MCF 10A (cell line): ENCODE measurements at places on chromosomes 5 and 9.

GRCh38 chr5:28855626-28856025, 1817.2 kb upstream of the CDH9 start:
- peak; percentile 13 for DNase-seq

DNA sequence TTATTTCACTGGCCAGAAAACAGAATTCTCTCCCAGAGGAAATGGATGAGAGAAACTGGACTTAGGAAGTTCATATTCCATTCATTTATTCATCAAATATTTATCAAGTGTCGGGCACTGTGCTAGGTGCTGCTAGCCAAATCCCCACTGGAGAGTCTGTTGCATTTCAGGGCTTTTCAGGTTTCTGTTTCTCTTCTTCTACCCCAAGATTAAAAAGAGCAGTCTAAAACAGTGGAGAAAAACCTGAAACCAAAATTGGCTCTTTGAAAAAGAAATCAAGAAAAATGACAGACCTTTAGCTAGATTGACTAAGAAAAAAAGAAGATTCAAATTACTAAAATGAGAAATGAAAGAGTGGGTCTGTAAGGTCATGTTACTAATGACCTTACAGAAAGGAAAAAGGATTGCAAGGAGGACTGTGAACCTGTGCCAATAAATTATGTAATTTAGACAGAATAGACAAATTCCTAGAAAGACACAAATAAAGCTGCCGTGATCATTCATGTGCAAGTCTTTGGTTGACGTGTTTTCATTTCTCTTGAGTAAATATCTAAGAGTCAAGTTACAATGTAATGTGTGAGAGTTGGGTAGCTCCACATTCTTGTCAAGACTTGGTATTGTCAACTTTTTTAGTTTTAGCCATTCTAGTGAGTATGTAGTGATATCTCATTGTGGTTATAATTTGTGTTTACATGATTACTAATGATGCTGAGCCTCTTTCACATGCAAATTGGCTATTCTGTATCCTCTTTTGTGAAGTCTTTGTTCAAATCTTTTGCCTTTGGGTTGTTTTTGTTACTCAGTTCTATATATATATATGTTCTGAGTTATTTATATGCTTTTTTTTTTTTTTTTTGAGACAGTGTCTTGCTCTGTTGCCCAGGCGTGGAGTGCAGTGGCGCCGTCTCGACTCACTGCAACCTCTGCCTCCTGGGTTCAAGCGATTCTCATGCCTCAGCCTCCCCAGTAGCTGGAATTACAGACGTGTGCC, 23.7 kb downstream of the SNX30 start:
- peak; percentile 46 for DNase-seq

GRCh38 chr9:37921168-37921510, 17.2 kb upstream of the SLC25A51 start:
- no peak for DNase-seq

GRCh38 chr5:28164568-28164967, 1126.2 kb upstream of the CDH9 start:
- DNase-seq, result no peak

GRCh38 chr5:131316026-131316425, 52.2 kb downstream of the CDC42SE2 start:
- DNase-seq, result no peak

GRCh38 chr5:132010989-132011621, 353 bp downstream of the ACSL6 start:
- DNase-seq, result no peak

DNA sequence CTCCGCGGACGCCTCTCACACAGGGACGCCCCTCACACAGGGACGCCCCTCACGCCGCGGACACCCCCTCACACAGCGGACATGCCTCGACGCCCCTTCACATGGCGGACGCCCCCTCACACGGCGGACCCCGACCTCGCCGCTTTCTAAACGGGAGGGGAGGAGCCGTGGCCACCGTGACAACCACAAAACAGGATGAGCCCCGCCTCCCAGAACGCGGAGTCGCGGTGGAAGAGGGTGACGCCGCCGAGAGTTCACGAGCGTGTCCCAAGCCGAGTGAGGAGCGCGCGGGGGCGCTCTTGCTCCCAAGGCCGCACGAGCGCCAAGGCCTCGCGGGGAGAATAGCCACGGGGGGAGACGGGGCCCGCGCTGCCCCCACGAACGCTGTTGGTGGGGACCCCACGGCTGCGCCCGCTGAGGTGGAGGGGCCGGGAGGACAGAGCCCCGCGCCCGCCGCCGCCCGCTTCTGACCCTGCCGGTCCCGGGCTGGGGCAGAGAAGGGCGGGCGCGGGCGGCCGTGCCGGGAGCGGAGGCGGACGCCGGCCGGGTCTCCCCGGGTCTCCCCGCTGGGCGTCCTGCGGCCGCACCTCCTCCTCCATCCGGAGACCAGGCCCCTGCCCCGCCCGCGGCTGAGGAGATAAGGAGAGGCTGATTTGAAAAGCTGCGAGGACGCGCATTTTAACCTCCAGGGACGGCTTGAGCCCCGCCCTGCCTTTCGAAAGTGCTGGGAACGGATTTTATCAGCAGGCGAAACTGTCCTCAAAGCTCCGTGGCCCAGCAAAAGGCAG, 3.9 kb upstream of the NKD2 start:
- no peak for DNase-seq

- DNase-seq, result no peak
Observed at GRCh38 chr5:56513141-56513540, 280.0 kb upstream of the ANKRD55 start.

DNA sequence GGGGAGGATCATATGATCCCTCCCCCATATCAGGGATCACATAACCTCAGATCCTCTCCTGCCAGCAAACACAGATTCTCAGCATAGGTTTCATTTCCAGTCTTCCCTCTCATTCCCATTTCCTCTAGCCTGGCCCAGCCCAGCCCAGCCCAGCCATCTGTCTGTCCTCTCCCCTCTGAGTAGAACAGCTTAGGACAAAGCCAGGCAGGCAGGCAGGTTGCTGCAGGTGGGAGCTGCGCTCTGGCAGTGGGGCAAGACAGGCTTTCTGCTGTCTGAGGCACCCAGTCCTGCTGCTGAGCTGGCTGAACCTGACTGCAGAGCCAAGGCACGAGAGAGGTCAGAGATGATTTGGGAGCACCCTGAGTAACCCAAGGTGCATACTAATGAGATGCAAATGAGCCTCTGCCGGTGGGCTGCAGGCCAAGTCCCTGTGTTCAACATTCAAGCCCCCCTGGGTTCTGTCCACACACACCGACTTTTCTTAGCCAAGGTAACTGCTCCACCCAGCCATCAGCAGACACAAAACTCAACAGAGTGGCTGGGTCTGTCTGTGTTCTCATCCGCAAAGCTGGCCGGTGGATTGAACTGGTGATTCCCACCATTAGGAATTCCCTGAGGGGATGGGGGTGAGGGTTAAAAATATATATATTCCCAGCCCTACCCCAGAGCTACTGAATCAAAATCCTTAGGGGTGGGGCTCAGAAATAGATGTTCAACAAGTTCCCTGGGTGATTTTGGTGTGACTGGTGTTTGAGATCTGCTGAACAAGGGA, 9.1 kb downstream of the FAT2 start:
- no peak for DNase-seq

DNA sequence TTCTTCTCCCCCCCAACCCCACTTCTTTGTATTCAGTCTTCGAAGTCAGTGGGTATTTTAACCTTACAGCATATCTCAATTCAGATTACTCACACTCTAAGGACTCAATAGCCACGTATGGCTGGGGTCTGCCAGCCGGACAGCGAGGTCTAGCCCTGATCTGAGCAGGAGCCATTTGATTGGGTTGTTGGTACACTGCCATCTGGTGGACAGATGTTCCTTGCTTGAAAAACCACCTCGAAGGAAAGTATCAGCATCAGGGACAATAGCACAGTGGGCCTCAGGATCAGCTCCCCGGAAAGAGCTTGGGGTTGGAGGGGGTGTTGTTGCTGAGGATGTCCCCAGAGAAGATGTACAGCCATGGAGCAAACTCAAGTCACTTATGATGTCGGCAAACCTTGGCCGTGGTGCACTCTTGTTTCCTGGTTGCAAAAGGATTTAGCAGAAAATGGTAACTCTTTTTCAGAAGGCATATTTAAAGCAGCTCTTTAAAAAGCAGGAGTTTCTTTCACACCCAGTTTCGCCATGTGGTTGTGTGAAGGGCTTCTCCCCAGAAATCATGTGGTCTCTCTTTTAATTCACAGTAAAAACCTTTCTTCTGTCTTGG, 31.7 kb upstream of the KCNMB1 start:
- peak; percentile 82 for DNase-seq

- DNase-seq, result no peak
Observed at GRCh38 chr5:33476992-33477391, 36.2 kb downstream of the TARS1 start.

GRCh38 chr5:180853848-180854176, 7.3 kb downstream of the ZFP62 start:
- DNase-seq, result no peak

DNA sequence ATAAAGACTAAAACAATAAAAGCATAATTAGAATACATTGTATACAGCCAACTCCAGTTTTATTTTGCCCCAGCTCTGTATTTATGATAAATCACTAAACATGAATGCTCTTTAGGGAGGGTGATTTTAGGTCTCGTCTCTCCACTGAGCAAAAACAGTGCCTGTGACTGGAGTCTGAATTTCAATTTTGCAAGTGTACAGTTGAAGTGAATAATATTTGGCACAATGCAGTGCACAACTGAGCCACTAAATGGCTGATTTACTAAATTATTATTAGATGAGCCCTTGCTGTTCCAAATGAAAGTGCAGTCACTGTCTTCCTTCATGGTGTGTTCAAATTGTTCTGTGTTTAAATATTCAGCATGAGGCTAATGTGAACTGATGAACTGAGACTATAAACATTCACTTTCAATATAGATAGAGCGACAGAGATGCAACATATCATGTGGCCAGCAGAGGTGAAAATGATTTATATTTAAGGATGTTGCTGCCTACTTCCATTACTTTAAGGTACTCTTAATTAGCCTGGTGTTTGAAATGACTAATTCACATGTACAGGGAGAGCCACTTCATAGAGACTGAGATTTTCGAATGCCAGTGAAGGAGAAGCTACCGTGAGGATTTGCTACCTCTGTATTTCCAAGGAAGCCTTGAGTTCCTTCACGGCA, 375.1 kb downstream of the EBF1 start:
- no peak for DNase-seq

DNA sequence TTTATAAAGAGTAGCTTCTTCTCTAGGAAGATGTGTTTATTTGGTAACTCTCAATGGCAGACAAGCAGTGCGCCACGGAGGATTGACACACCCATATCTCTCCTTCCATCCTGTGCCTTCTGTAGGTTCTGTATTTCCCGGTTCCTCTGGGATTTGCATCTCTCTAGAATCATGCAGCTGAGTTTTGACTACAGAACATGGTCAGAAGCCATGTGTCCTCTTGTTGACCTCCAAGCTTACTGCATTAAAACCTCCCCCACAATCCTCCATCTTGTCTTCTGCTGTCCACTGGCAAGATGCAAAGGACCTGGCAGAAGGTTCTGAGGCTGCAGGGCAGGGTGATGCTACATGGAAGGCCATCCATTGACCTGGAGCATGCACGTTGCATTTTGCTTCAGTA, 482.0 kb downstream of the DMRT2 start:
- no peak for DNase-seq

DNA sequence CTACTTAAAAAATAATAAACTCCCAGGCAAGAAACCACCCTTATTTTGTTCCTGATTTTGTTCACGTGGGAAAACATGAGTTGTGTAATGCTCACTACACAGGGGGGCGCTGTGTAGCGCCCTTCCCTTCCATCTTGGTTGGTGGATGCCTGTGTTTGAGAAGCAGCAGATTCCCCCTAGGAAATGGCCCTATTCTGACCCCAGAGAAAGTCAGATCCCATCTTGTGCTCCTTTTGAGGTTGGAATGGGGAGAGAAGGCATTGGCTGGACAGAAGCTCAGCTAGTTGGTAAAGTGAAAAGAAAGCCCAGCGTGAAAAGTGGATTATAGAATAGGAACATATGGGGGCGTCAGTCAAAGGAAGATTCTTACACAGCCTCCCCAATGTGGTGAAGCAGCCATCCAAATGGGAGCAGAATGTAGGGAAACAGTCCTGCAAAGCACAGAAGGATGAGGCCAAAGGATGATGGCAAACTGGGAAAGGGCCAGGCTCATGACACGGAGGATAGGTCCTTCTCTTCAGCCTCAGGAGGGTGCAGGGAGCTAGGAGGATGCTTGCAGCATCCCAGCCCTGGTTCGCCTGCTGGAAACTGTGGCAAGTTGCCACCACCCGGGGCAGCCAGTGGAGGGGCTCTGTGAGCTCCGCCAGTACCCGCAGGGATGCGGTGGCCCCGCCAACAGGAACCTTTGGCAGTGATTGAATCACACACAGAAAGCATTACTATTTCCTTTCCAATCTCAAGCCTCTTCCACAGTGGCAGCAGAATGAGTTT, 314.2 kb upstream of the DAP start:
- DNase-seq, result no peak

- DNase-seq, result peak; percentile 68
Observed at GRCh38 chr5:73135429-73136054, 15.2 kb downstream of the TMEM171 start.

GRCh38 chr5:84274585-84275468, 109.9 kb downstream of the EDIL3 start:
- DNase-seq, result peak; percentile 50

- DNase-seq, result no peak
Observed at GRCh38 chr5:144207875-144208444, 37.3 kb downstream of the KCTD16 start.

DNA sequence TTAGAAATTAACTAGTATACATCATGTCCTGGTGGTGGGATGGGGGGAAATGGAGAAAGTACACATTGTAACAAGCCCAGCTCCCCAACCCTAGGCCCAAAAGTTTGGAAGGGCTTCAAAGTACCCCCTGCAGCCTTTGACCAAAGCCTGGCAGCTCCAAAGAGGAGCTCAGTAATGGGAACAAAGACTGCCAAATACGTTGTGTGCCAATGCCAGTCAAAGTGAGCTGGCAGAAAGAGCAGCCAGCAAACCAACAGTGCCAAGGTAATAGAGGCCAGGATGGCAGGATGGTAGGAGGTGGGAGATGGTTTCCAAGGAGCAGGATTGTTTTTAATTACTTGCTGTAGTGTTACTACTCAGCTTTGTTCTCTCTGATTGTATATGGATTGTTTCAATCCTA, 248.3 kb downstream of the COX7C start:
- no peak for DNase-seq

GRCh38 chr9:75671354-75671753, 219.1 kb upstream of the PCSK5 start:
- DNase-seq, result no peak

GRCh38 chr5:63070001-63070400, 491.4 kb downstream of the LRRC70 start:
- no peak for DNase-seq

- DNase-seq, result no peak
Observed at GRCh38 chr9:127509261-127509954, 58.1 kb downstream of the LRSAM1 start.

- DNase-seq, result no peak
Observed at GRCh38 chr9:2657427-2657826, 35.8 kb downstream of the VLDLR start.

- no peak for DNase-seq
Observed at GRCh38 chr5:101966476-101966875, 329.6 kb downstream of the SLCO4C1 start.

DNA sequence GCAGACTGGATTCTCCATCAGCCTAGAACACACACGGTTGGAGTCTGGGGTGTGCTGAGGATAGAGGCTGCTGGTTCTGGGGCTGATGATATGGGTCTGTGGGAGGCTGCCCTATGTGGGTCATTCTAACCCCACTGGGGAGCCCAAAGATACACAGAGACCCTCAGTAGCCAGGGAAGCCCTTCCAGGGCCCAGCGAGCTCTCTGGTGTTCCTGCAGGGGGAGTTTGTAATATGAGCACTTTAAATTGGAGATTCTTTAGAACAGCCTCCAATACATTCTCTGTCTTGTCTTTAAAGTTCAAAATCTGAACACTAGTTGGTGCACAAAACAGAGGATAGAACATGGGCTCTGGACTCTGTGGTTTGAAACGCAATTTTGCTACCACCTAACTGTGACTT, 2.4 kb downstream of the ACTL7A start:
- no peak for DNase-seq
